ENCODE measurements at places on chromosomes 3 and 15. TPM values are rescaled to one million over a fixed set of nuclear protein-coding genes. Genes with fewer than 3 reads are reported as not detected.

DNA sequence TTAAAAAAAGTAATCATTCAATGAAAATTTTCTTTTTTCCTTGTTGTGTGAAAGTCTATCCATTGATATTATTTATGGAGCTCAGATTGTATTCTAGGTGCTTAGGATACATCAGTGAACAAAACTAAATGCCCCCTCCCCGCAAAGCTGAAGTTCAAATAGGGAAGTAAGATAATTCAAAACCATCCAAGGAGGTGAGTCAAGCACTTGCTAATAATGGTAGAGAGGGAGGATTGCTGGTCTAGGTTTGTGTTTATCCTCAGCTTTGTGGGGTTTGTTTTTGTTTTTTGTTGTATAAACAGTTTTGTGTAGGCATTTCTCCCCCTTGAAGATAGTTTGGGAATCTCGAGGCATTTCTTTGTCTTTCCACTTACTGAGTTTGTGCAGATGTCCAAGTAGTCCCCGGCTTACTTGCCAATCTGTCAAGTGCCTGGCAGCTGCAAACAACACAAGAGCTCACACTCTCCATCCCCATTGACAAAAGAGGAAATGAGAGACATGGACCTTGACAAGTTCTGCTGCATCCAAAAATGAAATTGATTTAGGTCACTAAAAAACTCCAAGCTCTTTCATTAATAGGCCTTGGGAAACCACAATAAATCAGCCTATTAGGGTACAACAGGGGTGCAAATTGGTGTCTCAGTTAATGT, 575.8 kb upstream of the TBL1XR1 start:
- DNase-seq: no peak

- no peak for DNase-seq
These were observed 652.2 kb downstream of the NAALADL2 start for GRCh38 chr3:175511219-175511785.

The PRRT3 gene
- polyA plus RNA-seq: 3.2 TPM

DNA sequence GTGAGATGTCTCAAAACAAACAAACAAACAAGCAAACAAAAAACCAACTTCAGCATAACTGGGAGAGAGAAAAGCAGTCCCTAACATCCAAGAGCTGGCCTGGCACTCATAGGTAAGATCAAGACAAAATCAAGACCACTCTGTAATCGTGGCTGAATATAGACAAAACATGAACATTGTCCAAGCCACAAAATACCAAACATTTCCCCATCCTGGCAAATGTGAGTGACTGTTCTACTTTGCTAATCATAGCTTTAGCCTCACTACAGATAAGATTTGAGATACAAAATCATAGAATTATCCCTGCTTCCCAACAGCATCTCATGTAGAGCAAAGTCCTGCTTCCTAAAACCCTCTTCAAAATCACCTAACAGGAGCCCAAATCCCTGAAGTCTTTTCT, 116.7 kb upstream of the PRTG start:
- DNase-seq: no peak

DNA sequence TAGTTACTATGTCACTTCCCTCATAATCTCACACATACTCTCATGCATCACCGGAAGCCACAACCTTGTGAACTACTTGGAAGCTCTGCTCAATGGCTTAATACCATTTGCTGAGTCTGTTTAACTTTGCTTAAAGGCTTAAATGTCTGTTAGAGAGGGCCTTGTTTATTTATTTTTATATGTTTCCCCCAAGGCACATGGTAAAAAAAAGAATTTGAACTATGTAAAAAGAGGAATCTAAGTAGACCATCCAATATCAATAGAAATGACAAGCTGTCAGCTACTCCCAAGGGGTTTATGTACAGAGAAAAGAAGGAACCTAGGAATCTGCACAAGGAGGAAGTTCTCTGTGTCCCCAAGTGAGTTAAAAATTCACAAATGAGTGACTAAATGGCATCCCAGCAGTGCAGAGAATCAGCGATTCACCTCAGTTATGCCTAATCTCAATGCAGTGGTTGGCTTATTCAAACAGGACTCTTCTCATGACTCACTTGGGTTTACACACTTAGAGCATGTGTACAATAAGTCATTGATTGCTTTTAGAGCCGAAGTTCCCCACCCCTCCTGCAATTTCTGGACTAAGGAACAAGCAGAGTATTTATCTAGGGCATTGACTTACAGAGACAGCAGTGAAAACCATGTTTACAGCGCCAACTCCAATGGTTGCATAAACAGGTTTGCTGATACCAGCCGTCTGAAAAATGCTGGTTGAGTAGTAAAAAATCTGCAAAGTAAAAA, 24.4 kb downstream of the SLC2A2 start:
- no peak for DNase-seq

The OR5K2 gene
- 0.55 TPM for polyA plus RNA-seq

The PLCL2 gene
- polyA plus RNA-seq: 18.8 TPM

- DNase-seq: no peak
These were observed 58.9 kb downstream of the MYO1E start for GRCh38 chr15:59313641-59314332.

DNA sequence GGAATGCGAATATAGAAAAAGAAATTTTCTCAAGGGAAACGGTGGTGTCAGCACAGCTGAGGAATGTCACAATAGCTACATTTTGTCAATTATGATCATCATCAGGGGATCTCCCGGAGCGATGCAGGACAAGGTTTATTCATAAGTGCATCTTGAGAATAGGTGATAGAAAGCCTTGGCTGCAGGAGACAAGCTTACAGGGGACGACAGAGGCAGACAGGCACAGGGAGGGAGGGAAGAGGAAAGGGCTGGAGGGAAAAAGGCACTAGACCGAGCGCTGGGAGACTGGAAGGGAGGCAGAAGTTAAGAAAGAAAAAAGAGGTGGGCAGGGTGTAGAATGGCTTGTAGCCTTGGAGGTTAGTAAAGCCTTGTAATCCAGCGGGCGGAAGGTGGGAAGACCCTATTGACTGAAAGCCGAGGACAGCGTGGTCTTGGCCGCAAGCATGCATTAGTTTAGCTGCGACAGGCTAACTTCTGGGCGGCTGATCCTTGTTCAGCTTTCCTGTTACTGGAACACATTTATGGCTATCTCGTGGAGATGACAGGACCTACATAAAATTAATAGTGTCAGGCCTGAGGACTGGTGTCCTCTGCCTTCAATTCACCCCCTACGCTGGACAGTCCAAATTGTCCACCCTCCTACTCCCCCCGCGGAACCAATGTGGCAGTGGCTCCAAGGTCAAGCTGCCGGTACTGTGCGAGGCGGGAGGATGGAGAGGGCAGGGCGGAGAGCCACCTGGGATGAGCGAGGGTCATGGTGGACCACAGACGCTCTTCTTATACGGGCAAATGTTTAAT, 1.4 kb upstream of the NECTIN3 start:
- no peak for DNase-seq

The PLSCR1 gene
- 99.5 TPM for polyA plus RNA-seq

DNA sequence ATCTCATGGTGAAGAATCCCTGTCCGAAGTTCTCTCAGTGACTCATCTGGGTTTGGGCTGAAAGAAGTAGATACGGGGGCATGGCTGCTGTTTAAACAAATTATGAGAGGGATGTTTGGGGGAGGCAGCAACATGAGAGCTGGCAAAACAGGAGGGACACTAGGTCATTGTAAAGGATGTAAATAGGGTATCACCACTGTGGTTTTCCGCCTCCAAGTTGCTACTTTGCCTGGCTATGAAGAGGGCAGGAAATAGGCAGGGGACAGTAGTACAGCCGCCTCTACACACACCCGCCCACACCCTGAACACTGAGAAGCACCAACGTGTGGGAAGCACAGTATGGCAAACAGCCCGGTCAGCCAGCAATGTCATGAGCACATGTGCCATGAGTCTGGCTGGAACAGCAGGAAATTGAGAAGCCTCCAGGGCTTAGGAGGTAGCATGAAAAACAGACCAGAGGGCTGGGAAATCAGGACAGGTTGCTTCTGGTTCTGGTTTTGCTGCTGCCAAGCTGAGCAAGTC, 17.1 kb downstream of the HEXA start:
- DNase-seq: no peak

The TAMM41 gene
- 15.8 TPM for polyA plus RNA-seq
